ENCODE measurements at places on chromosomes 2 and 18.

GRCh38 chr2:101697124-101698013 lies at the start of gene MAP4K4:
MAP4K4 (plus strand) TSS chr2:101697707; CDS start chr2:101698081, 374 bp downstream.
- DNase-seq: peak; percentile 68

- peak; percentile 22 for DNase-seq
Observed at GRCh38 chr2:241036964-241037421, 38.6 kb downstream of the SNED1 start.

DNA sequence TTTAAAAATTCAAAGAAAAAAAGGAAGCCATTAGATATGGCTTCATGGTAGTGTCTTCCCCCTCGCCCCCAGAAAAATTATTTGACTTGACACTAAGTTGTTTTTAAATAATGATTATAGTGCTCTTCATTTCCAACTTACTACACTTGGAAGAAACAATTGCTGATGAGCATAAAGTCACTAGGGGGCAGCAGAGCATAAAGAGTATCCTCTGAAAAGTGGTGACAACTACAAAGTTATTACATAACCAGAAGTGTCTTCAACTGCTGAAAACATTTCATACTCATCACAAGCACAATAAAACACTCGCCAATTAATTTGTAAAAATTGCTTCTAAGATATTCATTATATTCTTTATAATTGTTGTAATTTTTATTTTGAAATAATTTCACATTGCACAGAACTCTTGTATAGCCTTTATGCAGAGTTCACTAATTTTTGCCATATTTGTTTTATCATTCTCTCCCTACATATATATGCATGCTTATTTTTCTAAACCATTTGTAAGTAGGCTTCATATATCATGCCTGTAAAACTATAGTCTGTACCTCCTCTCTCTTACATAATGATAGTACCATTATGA lies 54.9 kb downstream of the EXOC6B start:
- peak; percentile 43 for DNase-seq

- no peak for DNase-seq
Observed at GRCh38 chr2:208012449-208012848, 12.9 kb downstream of the PLEKHM3 start.

GRCh38 chr2:7033136-7033960 lies 116.1 kb downstream of the RNF144A start:
- DNase-seq: no peak

GRCh38 chr18:54479365-54479764 lies 111.7 kb upstream of the DYNAP start:
- DNase-seq: no peak

- no peak for DNase-seq
Observed at GRCh38 chr2:59658906-59659635, 894.4 kb downstream of the BCL11A start.

- no peak for DNase-seq
Observed at GRCh38 chr2:42844901-42845821, 52.8 kb upstream of the HAAO start.

GRCh38 chr18:26091047-26091630 lies 726 bp upstream of the SS18 start:
- DNase-seq: no peak

- no peak for DNase-seq
Observed at GRCh38 chr2:174919947-174920595, 85.1 kb downstream of the CHN1 start.

GRCh38 chr2:9594366-9595054 lies 36.3 kb downstream of the YWHAQ start:
- no peak for DNase-seq

GRCh38 chr2:74020702-74021406 lies 36.1 kb downstream of the TET3 start:
- no peak for DNase-seq

DNA sequence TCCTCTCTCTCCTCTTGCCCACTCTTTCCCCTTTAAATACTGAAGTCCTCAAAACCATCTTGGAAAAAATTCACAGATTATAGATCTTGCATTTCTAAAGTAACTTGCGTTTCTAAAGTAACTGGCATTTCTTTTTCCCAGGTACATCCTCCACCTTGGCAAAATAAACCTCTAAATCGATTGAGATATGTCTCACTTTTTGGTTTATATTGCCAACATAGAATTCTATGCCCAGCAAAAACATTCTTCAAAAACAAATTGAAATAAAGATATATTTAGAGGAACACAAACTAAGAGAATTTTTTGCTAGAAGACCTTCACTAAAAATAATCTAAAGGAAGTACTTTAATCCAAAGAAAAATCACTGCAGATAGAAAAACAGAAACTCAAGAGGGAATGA lies 122.5 kb upstream of the RBMS1 start:
- no peak for DNase-seq

DNA sequence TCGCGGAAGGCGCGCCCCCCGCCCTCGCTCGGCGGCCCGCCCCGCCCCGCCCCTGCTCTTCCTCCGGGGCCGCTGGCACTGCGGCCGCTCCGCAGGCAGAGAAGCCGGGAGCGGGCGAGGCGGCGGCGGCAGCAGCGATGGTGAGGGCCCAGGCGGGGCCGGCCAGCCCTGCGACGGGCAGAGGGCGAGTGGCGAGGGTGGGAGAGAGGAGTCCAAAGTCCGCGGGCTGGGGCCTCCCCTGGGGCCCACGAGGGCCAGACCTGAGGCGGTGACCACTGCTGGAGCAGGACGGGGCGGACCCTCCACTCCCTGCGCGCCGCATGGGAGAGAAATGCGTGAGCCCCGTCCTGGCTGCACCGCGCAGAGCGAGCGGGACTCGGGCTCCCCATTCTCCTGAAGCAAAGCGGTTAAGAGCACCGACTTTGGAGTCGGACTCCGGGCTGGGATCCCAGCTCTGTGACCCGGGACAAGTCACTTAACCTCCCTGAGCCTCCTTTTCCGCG lies at the start of gene VAMP5:
VAMP5 (plus strand) TSS at position 78 of the 503 bp plus-strand sequence; CDS start at position 138, 60 bp downstream.
- peak; percentile 14 for DNase-seq

DNA sequence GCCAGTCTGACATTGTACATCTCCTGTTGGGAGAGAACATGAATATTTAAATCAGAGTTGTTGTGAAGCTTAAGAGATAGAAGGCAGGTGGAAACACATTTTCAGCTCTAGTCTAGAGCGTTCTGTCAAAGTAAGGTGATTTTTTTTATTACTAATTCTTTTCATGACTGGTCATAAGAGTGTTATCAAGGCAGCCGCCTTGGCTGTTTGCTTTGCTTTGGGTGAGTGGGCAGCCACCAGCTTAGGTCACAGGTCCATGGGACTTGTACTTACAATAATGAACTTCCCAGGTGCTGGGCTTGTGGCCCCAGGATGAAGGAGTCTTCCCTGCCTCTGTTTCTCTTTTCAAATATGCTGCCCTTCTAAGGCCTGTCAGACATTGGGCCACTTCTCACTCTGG lies 256.3 kb downstream of the SRBD1 start:
- DNase-seq: no peak

GRCh38 chr18:12373116-12373770 lies 3.8 kb downstream of the AFG3L2 start:
- no peak for DNase-seq

DNA sequence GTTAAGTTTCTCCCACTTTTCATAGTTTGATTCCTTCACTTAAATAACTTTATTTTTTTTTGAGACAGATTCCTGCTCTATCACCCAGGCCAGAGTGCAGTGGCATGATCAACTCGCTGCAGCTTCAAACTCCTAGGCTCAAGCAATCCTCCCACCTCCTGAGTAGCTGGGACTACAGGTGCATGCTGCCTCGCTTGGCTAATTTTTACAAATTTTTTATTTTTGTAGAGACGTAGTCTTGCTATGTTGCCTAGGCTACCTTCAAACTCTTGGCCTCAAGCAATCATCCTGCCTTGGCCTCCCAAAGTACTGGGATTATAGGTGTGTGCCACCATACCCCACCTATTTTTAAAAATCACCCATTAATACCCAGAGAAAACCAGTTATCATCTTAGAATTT lies 14.2 kb upstream of the WIPF1 start:
- DNase-seq: no peak

GRCh38 chr18:35377875-35378573 lies 887 bp upstream of the ZNF396 start:
- DNase-seq: no peak

- no peak for DNase-seq
Observed at GRCh38 chr18:28363124-28363523, 186.2 kb upstream of the CDH2 start.

- DNase-seq: no peak
Observed at GRCh38 chr2:201185863-201186262, 2.9 kb downstream of the CASP10 start.

DNA sequence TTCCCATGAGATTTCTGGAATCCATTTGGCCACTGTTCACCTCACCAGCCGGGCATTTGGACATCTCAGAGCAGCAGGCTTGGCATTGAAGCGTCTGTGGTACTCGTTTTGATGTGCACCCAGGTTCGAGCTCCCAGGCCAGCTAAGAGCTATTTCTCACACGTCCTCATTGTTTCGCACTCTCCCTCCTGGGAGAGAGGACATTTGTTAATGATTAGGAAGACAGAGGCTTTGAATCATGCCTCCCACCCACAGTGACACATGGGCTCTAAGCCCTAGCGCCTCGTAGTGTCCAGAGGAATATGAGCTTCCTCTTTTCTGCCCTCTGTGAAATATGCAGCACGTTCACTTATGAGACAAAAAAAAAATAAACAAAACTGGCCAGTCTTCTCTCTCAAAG lies 361.8 kb downstream of the RND3 start:
- no peak for DNase-seq

DNA sequence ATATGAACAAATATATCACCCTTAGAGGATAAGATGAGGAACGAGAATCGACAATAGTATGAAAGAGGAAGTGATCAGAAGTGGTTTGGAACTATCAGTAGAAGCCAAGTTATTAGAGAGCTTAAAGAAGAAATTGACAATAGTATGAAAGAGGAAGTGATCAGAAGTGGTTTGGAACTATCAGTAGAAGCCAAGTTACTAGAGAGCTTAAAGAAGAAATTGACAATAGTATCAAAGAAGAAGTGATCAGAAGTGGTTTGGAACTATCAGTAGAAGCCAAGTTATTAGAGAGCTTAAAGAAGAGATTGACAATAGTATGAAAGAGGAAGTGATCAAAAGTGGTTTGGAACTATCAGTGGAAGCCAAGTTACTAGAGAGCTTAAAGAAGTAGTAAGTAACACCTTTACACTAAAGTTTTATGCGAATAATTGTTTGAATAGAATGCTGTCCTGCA lies 175.5 kb downstream of the ZNF407 start:
- no peak for DNase-seq

DNA sequence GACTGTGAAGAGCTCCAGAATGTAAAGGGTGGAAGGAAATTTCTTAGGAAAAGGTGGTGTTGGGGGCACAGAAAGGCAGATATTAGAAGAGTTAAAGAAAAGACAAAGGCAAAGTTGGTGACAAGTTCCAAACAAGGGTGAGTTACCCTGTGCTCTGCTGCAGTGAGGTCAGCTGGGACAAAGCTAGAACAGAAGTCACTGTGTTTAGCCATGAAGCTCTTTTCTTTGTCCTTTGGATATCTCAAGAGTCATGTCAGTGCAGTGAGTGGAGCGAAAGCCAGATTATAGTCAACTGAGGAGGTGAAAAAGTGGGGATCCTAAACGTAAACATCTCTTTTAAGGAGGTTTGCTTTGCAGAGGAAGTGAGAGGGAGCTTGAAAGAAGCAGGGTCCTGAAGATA lies 187.8 kb upstream of the ALPP start:
- DNase-seq: no peak

- no peak for DNase-seq
Observed at GRCh38 chr2:12110074-12110473, 363.6 kb downstream of the LPIN1 start.

DNA sequence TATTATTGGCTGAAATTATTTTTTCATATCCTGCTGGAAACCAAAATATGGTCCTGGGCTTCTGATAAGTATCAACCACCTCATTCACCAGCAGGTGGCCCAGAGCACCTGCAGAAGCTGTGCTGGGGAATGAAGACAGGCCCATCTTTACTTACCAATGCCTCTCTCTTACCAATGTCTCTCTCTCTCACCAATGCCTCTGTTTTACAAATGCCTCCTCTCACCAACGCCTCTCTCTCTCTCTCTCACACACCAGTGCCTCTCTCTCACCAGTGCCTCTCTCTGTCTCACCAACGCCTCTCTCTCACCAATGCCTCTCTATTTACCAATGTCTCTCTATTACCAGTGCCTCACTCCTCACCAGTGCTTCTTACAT lies 2.3 kb upstream of the MAL start:
- DNase-seq: peak; percentile 71

DNA sequence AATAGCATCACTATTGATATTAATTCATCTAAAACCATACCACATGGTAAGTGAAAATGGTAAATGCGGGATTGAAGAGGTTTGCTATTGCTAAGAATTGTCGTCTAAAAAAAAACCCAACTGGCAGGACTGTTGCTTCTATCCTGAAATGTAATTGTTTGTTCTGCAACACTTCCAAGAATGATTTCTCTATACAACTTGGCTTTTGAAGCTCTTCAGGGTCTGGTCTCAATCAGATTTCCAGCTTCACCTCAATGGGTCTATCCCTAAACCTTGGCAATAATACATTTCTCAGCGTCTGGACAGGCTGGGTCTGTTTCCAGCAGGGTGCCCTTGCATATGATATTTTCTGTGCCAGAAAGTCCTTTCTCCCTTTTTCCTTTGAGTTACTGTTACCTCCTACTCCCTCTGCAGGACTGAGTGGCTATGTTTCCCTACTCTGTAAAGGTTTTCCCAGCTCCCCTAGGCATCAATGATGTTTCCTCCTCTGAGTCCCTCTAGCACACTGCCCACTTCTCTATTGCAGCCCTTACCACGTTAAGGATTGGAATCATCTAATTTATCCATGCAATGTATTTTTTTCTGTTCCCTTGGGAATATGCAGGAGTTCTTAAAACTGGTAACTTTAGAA lies 118.2 kb upstream of the REV1 start:
- DNase-seq: no peak

GRCh38 chr2:240622531-240623235 lies 2.6 kb upstream of the GPR35 start:
- DNase-seq: peak; percentile 78

GRCh38 chr2:190069936-190070696 lies 7.6 kb upstream of the MSTN start:
- DNase-seq: no peak

- no peak for DNase-seq
Observed at GRCh38 chr18:24930478-24930877, 421.5 kb downstream of the ZNF521 start.

GRCh38 chr2:72914206-72914559 lies 3.1 kb upstream of the EMX1 start:
- DNase-seq: no peak

DNA sequence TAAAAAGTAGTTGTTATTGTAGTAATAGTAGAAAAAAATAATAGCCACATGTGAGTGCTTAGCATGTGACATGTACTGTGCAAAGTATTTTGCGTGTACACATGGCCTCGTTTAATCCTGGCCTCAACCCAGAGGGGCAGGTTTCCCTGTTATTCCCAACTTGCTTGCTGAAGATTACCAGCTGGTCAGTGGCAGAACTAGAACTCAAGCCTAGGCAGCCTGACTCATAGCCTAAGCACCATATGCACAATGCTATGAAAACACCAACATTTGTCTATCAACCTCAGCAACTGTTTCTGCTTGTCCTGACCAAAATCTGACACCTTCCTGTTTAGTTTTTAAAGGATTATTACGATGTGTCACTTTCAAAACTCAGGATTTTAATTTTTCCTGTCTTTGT lies 234.9 kb upstream of the SMAD7 start:
- DNase-seq: no peak

- DNase-seq: peak; percentile 61
Observed at GRCh38 chr2:12412898-12413305, 303.8 kb upstream of the TRIB2 start.

Data from stimulated activated naive CD8-positive, alpha-beta T cell treated with anti-CD3 and anti-CD28 coated beads, Interleukin-15, amount 100 ng/mL, for 72 hours (primary cell).